ENCODE measurements at places on chromosomes 7 and 10. TPM values are rescaled to one million over a fixed set of nuclear protein-coding genes. Genes with fewer than 3 reads are reported as not detected.

Gene CYP17A1
- total RNA-seq = not detected

Gene PIP
- total RNA-seq = not detected

Gene LARP4B
- 44.5 TPM for total RNA-seq

Gene CCL26
- not detected for total RNA-seq

Gene NPY4R
- 0.11 TPM for total RNA-seq

Gene LIPK
- total RNA-seq = not detected

Gene KCNH2
- total RNA-seq = under 0.01 TPM

Gene GPER1
- 0.33 TPM for total RNA-seq

Gene HHEX
- not detected for total RNA-seq

Gene AKR1C4
- not detected for total RNA-seq

Gene POU6F2
- total RNA-seq = not detected

Measured in placental epithelial cell (primary cell).